WTC11 (cell line): ENCODE measurements at places on chromosomes 13 and 19.

DNA sequence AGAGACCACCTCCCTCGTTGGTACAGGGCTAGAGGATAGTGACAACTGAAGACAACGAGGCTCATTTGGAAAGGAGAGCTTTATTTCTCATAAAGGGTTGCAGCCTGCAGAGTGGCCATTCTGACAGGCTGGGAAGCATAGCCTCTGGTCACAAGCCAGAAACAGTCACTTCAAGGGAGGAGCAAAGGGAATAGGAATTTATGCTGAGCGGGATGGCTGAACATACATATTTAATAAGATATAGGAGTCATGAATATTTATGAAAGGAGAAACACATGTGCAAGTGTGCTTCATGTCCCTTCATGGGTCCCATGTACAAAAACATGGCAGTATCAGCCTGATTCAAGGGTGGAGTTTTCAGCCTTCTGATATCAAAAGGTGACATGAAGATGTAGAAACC, 27.1 kb upstream of the URI1 start:
- no peak overlapping the region for H3K27ac ChIP-seq
- no peak for DNase-seq
- H3K27me3 ChIP-seq = peaks cover 2% of the 10 kb centered on the region; the same call in 1 of the 2 replicates
- H3K4me3 ChIP-seq = no peak overlapping the region
- no peaks in the 10 kb centered on the region for H3K4me1 ChIP-seq

GRCh38 chr19:12665281-12665573, 1.3 kb downstream of the MAN2B1 start:
- peaks cover 26% of the 10 kb centered on the region for H3K4me1 ChIP-seq
- no peak overlapping the region for H3K27ac ChIP-seq
- DNase-seq = no peak
- peaks cover 11% of the 10 kb centered on the region for H3K36me3 ChIP-seq
- no peaks in the 10 kb centered on the region for H3K27me3 ChIP-seq

DNA sequence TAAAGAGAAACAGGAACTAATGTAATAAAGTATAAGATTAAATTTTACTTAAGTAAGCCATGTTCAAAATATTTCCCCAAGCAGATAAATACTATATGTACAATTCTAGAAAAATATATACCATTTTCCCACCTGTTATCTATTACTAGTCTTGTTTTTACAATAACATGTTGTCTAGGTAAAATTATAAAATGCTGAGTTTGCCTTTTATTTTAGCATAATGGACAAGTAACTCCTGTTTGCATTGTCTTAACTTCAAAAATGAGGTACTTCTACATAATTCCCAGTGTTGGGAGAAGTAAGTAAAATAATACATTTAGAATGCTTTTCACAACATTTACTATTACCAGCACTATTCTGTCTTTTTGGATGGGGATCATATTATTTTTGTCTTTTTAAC, 800.5 kb downstream of the SLITRK6 start:
- no peak overlapping the region for H3K4me3 ChIP-seq
- H3K36me3 ChIP-seq = no peaks in the 10 kb centered on the region
- H3K4me1 ChIP-seq = no peaks in the 10 kb centered on the region
- no peak for DNase-seq
- H3K27me3 ChIP-seq = no peaks in the 10 kb centered on the region

GRCh38 chr13:49300276-49300675, 52.6 kb downstream of the CDADC1 start:
- no peak overlapping the region for H3K27ac ChIP-seq
- no peak overlapping the region for H3K4me3 ChIP-seq
- H3K36me3 ChIP-seq = no peaks in the 10 kb centered on the region
- no peaks in the 10 kb centered on the region; the same call in 1 of the 2 replicates for H3K27me3 ChIP-seq
- DNase-seq = no peak

- H3K36me3 ChIP-seq = no peaks in the 10 kb centered on the region
- H3K4me3 ChIP-seq = no peak overlapping the region
- H3K27me3 ChIP-seq = no peaks in the 10 kb centered on the region
- no peak overlapping the region for H3K27ac ChIP-seq
- no peak for DNase-seq
Measured at GRCh38 chr13:108034909-108035410, 180.4 kb downstream of the LIG4 start.

DNA sequence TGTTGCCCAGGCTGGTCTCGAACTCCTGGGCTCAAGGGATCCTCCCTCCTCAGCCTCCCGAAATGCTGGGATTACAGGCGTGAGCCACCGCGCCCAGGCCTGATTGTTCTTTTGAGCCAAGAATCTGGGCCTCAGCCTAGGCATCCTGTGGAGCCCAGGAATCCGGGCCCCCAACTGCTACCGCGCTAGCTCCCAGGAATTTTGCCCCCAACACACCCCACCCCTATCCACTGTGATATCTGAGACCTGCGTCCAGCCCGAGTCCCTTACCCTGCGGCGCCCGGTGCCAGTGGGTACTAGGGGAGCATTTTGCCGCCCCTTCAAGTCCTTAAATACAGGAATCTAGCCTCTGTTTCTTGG, 838 bp upstream of the MYADM start:
- peaks cover 19% of the 10 kb centered on the region for H3K4me1 ChIP-seq
- H3K27ac ChIP-seq = peak overlapping the region; percentile 99
- peak overlapping the region; percentile 93 for H3K4me3 ChIP-seq
- peaks cover 10% of the 10 kb centered on the region for H3K36me3 ChIP-seq
- peak; percentile 79 for DNase-seq
- peaks cover 5% of the 10 kb centered on the region for H3K27me3 ChIP-seq

GRCh38 chr13:80399340-80400163, 58.6 kb upstream of the SPRY2 start:
- no peaks in the 10 kb centered on the region for H3K27me3 ChIP-seq
- peaks cover 10% of the 10 kb centered on the region for H3K4me1 ChIP-seq
- H3K27ac ChIP-seq = no peak overlapping the region
- H3K36me3 ChIP-seq = peaks cover 8% of the 10 kb centered on the region
- no peak for DNase-seq
- no peak overlapping the region for H3K4me3 ChIP-seq

DNA sequence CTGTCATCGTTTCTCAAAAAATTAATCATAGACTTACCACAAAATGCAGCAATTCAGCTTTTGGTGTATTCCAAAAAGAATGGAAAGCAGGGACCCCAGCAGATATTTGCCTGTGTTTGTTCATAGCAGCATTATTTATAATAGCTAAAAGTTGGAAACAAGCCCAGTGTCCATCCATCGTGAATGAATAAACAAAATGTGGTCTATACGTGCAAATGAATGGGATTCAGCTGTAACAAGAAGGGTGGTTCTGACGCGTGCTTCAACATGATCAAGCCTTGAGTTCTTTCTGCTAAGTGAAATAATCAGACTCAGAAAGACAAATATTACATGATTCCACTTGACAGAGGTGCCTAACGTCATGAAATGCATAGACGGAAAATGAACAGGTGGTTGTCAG, 36.4 kb downstream of the PSG11 start:
- H3K4me3 ChIP-seq = no peak overlapping the region
- H3K4me1 ChIP-seq = peaks cover 20% of the 10 kb centered on the region
- DNase-seq = no peak
- 0 out of 2 replicates have a peak, but pooled peaks cover 5% of the 10 kb centered on the region for H3K27me3 ChIP-seq

GRCh38 chr19:48186015-48186414, 15.5 kb downstream of the ZSWIM9 start:
- no peak for DNase-seq
- no peaks in the 10 kb centered on the region for H3K27me3 ChIP-seq
- H3K36me3 ChIP-seq = peaks cover 40% of the 10 kb centered on the region
- H3K4me3 ChIP-seq = no peak overlapping the region

DNA sequence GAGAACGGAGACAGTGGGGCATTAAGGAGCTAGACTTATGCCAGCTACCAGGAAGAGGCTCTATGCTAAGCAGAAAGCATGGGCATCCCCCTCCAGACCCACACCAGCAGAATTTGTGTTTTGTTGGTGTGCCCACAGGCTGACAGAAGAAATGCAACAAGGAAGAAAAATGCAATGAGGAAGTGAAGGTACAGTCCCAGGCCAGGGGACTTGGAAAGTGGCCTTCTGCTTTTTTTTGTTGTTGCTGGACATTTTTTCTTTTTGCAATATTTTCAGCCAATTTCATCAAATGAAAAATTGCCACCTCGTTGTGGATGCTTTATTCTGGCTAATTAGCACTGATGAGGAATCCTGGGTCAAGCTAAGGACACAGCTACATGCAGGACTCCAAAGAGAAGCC, 167.7 kb downstream of the TSHZ3 start:
- H3K4me3 ChIP-seq = no peak overlapping the region
- peaks cover 24% of the 10 kb centered on the region for H3K4me1 ChIP-seq
- peaks cover 3% of the 10 kb centered on the region; the same call in 1 of the 2 replicates for H3K36me3 ChIP-seq
- H3K27ac ChIP-seq = no peak overlapping the region
